ENCODE measurements at places on chromosomes 13 and 19.

DNA sequence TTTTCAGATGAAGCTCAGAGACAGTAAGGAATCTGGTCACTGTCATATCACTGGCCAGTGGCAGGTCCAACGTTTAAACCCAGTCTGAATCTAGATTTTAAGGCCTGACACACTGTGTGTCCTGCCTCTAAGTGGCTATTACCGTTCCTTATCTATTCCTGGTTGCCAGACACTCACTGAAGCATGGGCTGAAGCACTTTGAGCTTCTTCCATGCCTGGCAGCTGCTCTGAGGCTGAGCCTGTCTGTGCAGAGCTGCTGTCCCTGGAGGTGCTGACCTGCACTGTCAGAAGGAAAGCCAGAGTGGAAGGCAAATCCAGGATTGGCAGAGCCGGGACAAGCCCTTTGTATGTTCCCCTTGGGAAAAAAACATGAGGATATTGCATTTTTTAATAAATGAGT lies 109.2 kb upstream of the SLC7A1 start:
- no peak for DNase-seq

- no peak for DNase-seq
Measured at GRCh38 chr19:35107545-35107944, 8.1 kb upstream of the FXYD3 start.

GRCh38 chr13:109160887-109161669 lies 531.7 kb downstream of the MYO16 start:
- DNase-seq: no peak

DNA sequence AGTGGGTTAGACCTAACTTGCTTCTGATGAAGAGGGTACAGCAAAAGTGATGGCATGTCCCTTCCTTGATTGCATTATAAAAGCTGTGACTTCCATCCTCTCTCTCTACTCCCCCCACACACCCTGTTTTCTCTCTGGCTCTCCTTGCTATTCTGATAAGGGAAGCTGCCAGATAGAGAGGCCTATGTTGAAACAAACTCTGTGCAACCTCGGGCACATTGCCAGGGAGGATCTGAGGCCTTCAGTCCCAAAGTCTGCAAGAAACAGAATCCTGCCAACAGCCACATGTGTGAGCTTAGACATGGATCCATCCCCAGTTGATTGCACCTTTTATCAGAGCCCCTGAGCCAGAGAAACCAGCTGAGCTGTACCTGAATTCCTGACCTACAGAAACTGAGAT lies 44.8 kb upstream of the ARGLU1 start:
- DNase-seq: no peak

- DNase-seq: no peak
Measured at GRCh38 chr13:21243045-21243897, 66.8 kb downstream of the MRPL57 start.

DNA sequence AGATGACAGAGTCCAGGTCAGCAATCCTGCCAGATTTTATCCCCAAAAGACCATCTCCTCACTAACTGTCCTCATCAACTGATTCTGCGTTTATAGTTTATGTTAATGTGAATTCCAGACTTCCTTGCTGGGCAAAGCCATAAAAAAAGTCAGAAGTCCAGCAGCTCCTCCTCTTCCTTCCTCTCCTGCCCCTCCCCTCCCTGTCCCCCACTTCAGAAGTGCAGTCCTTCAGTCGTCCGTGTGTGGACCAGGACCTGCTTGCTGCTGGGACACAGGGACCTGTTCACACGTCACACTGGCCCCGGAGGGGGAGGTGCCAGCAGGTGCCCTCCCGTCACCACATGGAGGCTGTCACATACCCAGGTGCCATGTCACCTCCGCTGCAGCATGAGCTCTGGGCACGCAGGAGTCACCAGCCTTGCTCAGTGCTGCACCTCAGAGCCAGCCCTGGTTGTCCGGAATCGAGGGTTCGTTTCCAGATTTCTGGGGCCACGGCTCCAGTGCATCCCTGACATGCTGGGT lies 4.0 kb upstream of the MCF2L start:
- DNase-seq: no peak

DNA sequence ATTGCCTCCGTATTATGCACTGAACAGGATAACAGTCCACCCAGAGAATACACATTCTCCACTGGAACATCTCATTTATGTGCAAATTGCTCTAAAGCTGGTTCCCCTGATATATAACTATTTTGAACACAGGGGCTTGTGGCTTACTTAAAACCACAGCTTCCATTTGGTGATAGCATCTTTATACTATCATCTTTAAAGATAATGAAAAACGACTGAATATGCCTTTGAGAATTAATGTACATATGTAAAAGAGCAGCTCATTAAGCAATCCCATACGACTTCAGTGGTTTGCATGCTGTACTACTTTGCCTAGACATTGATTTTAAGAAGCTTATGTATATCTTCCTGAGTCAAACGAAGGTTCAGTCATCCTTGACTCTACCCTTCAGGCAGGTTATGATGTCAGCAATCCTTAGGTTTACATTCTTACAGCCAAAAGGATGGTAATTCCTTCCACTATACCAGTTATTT lies 40.8 kb downstream of the BRD4 start:
- no peak for DNase-seq

GRCh38 chr13:48162217-48162616 lies 67.3 kb upstream of the MED4 start:
- no peak for DNase-seq

GRCh38 chr13:46496086-46496485 lies 56.9 kb upstream of the LRCH1 start:
- no peak for DNase-seq

- peak; percentile 51 for DNase-seq
Measured at GRCh38 chr19:46503848-46504453, 8.3 kb upstream of the PNMA8B start.

DNA sequence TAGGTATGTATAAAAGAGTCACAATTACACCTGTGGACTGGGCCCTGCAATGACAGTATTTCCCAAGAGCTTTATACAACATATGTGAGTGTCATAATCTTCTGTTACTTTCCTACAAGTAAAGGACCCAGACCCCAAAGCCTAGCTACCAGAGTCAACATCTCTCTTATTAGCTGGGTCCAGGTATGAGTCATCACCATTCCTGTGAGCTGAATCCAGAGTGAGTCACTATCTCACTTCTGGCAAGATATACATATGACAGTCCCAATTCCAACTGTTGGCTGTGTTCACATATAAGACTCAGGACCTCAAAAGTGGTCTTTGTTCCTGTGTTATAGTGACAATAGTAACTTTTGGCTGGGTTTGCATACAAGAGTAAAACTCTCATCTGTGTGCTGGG lies 46.7 kb downstream of the ZNF729 start:
- DNase-seq: no peak

DNA sequence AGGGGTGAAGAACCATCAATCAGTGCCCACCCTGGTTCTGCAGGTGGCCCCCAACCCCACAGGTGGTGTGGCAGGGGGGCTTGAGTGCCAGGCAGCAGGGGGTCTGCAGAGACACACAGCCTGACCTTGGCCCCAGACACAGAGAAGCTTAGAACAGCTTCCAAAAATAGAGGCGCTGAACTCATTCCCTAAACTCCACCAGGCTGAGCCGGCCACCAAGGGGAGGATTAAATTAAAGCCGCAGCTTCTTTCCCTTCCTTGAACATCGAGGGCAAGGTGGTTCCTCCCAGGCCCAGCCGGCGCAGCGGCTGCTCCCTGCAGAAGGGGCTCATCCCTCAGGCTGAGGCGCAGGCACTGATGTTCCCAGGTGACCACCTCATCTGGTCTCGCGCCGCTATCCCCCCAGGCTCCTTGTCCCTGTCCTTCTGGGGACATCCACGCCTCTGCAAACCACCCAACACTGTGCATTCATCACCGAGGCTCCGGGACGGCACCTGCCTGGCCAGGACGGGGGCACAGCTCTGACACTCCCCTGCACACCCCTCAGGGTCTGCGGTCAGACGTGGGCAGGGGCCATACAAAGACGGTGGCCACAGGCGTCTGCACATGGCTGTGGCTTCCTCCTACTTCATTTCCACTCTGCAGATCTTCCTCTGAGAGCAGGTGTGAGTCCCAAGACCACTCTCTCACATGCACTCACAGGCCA lies 30.9 kb downstream of the LAMP1 start:
- DNase-seq: no peak

- DNase-seq: no peak
Measured at GRCh38 chr13:23432626-23433025, 876 bp downstream of the SACS start.

- no peak for DNase-seq
Measured at GRCh38 chr19:16830679-16831078, 1.5 kb downstream of the SIN3B start.

DNA sequence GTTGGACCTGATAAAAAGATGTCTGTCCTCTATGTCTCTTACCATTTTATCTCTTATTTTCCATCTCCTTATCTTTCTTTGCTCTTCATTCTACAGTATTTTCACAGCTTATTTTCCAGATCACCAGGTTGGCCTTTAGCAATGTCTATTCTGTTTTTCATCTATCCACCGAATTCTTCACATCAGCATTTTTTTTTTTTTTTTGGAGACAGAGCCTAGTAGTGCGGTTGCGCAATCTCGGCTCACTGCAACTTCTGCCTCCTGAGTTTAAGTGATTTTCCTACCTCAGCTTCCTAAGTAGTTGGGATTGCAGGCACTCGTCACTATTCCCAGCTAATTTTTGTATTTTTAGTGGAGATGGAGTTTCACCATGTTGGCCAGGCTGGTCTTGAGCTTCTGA lies 49.0 kb downstream of the DNAJC15 start:
- DNase-seq: peak; percentile 32

GRCh38 chr19:27754700-27755099 lies 1458.3 kb downstream of the UQCRFS1 start:
- no peak for DNase-seq
